NCI-H524 treated with DMSO at 0.1 percent for 48 hours (cell line): ENCODE measurements at places on chromosomes 13 and 19.

DNA sequence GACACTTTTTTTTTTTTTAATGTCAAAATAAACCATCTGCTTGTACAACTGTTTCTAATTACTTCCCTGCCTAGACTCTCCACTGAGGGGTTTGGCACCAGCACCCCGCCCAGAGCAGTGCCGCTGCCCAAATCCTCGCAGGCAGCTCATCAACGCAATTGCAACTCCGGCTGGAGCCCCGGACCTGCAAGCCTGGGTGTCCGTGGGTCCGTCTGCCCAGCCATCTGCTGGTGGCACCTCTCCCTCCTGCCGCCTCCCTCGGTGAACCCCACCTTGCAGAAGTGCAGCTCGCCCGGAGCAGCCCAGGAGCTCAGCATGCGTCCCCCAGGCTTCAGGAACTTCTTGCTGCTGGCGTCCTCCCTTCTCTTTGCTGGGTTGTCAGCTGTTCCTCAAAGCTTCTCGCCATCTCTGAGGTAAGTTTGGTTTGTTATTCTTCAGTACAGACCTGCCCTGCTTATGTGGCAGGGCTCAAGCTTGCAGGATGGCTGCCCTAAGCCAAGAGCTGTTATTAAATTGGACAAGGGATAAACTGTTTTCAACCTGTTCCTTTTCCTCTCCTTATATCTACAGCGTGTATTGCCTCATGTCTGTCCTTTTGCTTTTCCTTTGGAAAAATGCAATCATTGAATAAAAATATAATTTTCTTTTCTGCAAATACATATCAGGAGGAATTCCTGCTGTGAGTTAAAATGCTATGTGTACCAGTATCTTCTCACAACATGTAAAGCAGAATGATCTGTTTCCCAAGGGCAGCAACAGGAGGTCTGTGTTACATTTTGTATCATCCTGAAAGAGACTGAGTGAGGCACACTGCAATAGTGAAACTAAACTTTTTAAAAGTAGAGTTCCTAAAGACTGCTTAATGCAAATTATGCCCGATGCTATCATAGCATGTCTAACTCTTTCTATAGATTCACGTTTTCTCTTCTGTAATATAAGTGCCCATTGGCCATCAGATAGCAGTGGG lies at the start of gene ITGBL1:
ITGBL1 (plus strand) TSS at position 157 of the 967 bp plus-strand sequence; CDS start at position 316, 159 bp downstream.
- DNase-seq: peak; percentile 6

- DNase-seq: no peak
Observed at GRCh38 chr19:38526430-38526829, 91.3 kb downstream of the MAP4K1 start.

GRCh38 chr13:95201814-95202651 lies 99.2 kb downstream of the ABCC4 start:
- DNase-seq: no peak

DNA sequence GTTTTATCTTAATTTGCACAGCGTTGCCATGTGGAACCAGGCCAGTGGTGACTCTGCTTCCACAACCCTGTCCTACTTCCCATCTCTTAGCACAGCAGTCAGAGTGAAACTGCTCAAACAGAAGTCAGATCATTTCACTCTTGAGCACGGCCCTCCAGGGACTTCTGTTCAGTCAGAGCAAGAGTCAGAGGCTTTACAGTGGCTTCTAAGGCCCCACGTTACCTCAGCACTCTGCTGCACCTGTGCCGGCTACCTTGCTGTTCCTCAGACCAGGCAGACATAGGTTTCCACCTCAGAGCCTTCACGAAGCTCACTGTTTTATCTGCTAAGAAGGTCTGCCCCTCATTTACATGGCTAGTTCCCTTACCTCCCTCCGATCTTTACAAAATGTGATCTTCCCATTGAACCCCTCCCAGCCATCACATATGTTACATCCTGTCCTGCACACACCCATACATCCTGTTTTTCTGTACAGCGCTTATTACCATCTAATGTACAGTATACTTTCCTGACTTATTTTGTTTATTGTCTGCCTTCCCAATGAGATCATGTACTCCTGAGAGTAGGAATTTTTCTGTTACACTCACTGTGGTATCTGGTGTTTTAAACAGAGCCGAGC lies 41.6 kb downstream of the TM9SF2 start:
- DNase-seq: no peak

GRCh38 chr19:39631178-39631577 lies 24.5 kb upstream of the LGALS16 start:
- DNase-seq: no peak

GRCh38 chr19:57818378-57818777 lies 3.7 kb upstream of the ZNF552 start:
- DNase-seq: no peak

DNA sequence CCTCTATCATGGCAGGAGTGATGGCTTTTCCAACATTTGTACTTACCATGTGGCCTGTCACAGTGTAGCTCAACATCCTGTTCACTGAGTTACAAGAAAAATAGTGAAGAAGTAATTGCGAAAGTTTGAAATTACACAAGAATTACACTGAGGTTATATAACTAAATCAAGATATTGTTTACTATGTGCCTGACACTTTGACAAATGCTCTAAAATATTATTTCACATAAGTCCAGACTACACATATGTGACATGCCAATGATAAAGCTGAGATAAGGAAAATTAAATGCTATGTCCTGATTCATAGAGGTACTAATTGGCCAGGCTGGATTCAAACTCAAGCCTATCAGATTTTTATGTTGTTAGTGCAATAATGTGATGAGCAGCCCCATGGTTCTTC lies 451.7 kb downstream of the PCDH9 start:
- no peak for DNase-seq

- no peak for DNase-seq
Observed at GRCh38 chr19:12628040-12629022, 17.6 kb downstream of the ZNF791 start.

- no peak for DNase-seq
Observed at GRCh38 chr13:80469105-80469852, 128.4 kb upstream of the SPRY2 start.

DNA sequence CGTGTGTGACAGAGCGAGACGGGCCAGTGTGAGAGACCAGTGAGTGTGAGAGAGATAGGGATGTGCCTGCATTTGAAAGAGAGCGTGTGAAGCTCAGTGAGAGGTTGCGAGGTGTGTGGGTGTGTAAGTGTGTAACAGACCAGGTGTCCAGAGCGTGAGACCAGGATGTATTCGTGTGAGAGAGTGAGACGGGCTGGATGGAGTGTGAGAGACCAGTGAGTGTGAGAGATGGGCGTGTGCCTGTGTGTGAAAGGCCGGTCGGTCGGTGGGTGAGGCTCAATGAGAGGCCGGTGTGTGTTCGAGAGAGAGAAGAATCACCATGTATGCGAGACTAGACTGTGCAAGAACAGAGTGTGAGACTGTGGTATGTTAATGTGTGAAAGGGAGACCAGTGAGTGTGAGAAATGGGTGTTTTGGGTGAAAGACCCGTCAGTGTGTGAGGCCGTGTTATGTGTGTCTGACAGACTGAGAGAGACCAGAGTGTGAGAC lies 679 bp downstream of the ZNF471 start:
- no peak for DNase-seq

- DNase-seq: no peak
Observed at GRCh38 chr13:70310396-70311119, 202.3 kb upstream of the KLHL1 start.

DNA sequence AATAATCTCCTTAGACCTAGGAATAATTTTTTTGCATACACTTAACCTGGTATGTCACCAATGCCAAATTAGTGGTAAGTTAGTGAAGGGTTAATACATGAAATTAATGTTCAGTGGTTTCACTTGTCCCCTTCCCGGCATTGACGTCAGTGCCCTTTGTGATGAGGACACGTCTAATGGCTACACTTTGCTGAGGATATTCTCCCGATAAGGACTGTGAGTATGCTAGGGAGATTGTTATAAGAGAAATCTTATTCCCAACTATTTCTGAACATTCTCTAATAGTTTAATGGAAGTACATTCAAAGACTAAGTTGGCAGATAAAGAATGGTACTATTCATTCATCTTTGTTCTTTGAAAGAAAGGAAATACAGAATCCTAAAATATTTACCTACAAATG lies 102.4 kb downstream of the TNFRSF19 start:
- DNase-seq: no peak

DNA sequence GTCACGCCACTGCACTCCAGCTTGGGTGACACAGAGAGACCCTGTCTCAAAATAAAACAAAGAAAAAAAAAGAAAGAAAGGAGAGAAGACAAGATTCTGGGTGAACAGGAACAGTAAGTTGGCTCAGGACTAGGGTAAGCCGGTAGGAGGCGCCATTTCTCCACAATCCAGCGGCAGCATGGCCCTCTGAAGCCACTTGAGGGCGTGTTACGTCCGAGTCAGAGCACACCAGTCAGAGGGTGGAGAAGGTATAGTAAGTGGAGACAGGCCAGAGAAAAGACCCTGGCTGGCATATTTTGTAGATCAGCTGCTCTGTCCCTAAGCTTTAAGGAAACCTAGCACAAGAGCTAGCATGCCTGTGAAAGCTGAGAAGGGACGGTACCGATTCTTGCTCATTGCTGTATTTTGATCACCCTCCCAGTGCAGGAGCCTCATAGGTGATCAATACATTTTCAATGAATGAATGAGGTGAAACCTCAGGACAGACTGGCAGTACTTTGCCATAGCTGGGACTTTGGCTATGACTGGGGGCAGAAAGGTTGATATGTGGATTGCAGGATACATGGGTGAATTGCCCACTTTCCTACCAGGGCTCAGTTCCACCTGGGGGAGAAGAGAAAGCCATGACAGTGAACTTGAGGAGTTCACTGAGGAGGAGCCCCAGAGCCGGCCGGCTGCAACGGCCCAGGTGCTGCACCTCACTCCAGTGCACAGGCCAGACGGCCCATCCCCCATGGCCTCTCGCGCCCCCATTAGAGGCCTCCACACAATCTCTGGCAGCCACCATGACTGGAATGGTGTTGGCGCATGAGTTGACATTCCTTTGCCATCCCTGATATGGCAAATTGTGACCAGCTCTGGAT lies 23.5 kb downstream of the POU2F2 start:
- DNase-seq: peak; percentile 50

DNA sequence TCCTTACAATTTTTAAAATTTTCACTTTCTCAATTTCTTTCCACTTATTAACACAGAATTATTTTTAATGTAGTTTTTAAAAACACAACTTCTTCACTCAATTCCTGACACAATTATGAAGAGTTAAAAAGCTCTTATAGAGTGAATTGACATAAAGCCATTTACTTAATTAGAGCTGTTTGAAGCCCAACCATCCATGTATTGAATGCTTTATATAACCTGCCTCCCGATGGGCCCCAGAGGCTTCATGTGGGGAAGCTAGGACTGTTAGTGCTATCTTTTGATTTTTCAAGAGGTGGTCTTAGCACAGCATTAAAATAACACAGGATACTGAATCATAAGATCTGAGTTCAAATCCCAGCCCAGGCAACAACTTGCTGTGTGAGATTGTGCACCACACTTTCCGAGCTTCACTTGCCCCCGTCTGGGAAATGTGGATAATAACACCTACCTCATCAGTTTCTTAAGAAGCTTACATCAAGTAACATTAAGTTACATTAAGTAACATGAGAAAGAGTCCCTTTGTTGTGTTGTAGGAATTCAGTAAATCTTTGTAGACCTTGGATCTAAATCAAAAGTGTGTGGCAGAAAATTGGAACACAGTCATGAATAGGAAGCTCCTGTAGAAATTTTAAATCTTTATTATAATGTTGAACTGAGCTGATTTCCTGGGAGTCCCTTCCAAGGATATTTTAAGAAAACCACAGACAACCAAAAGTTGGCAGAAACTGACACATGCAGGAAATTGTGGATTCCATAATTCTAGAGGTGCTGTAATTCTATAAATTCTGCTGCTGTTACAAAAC lies 5.5 kb upstream of the ENOX1 start:
- no peak for DNase-seq

DNA sequence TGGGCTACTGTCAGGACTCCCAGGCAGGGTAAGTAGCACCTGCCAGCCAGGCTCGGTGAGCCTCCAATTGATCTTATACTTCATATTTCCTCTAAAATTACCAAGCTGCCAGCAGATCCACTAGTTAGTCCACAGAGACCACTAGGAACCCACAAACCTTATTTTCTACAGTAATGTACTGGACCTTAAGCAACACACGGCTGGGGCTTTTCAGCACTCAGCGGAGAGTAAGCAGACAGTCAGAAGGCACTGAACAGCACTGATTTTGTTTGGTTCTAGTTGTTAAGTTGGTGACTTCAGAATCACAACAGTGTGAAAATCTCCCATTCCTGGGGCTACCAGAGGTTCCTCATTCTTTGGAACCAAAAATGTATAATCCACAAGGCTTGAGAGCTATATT lies 56.1 kb downstream of the MRPL57 start:
- DNase-seq: no peak

DNA sequence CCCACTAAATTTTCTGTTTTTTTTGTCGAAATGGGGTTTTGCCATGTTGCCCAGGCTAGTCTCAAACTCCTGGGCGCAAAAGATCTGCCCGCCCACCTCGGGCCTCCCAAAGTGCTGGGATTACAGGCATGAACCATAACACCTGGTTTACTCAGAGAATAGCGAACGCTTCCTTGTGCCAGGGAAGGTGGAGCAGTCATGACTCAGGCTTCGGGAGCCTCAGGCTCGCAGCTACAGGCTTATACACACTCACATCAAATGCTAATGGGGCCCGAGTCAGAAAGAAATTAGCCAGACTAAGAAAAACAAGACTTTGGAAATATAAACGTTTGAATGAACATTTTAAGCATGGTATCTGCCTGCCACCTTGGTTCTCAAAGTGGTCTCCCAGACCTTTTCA lies 11.0 kb upstream of the TPT1 start:
- DNase-seq: no peak

DNA sequence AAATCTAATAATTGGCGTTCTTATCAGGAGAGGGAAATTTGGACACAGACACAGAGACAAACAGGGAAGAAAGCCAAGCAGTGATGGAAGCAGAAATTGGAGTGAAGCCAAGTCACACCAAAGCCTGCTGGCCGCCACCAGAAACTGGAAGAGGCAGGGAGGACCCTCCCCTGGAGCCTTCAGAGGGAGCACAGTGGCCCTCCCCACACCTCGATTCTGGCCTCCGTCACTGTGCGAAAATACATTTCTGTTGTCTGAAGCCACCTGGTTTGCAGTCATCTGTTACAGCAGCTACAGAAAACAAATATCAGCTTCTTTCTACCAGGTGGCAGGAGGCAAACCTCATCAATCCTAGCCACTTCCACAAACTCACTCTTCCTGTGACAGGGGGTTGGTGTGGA lies 8.3 kb upstream of the TLE6 start:
- DNase-seq: no peak

DNA sequence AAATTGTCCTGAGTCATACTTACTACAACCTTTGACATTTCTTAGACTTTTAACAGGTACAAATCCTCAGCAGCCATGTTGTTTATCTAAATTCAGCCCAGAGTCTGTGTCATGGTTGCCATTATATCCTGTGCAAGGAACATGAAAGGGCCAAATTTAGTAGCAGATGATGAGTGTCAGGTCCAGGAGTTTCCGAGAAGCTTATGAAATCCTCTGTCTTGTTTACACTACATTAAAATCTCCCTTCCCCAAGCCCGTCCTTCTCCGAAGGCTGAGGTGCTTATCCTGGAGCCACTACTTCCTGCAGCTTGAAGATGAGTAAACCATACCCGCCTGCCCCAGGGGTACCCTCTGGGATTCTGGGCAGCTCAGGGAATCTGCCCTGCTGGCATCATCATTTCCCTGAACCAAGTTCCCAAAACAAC lies 102.6 kb upstream of the SERP2 start:
- DNase-seq: no peak

GRCh38 chr19:42380155-42380554 lies 9.9 kb downstream of the CNFN start:
- no peak for DNase-seq

- DNase-seq: no peak
Observed at GRCh38 chr13:43838909-43839308, 40.6 kb downstream of the CCDC122 start.

GRCh38 chr19:12782174-12782423 lies 6.7 kb upstream of the HOOK2 start:
- no peak for DNase-seq

- DNase-seq: no peak
Observed at GRCh38 chr13:99969919-99970650, 1.5 kb downstream of the ZIC5 start.
